ENCODE measurements at places on chromosomes 1 and 21. TPM values are rescaled to one million over a fixed set of nuclear protein-coding genes. Genes with fewer than 3 reads are reported as not detected.
A peak's percentile ranks its signal among the peaks of the same experiment; 100 is the strongest.

- no peak for DNase-seq
These were observed 11.6 kb downstream of the SDCCAG8 start for GRCh38 chr1:243267471-243267880.

GRCh38 chr1:33338048-33338439 is 17.1 kb upstream of the A3GALT2 start:
- no peak for DNase-seq

PRELP gene
- 42.0 TPM for total RNA-seq

- no peak for DNase-seq
These were observed 50.1 kb downstream of the HUNK start for GRCh38 chr21:31922881-31923280.

LRP8 gene
- 1.6 TPM for total RNA-seq

UBL4B gene
- total RNA-seq: 0.29 TPM

OR14K1 gene
- total RNA-seq: 1.0 TPM

GRCh38 chr1:172698224-172698623 is 39.3 kb downstream of the FASLG start:
- DNase-seq: no peak

TMEM52 gene
- total RNA-seq: 1.6 TPM

POLR3GL gene
- 32.8 TPM for total RNA-seq

- no peak for DNase-seq
These were observed 22.9 kb upstream of the LEFTY2 start for GRCh38 chr1:225963735-225964530.

ACTL8 gene
- total RNA-seq: not detected

- DNase-seq: no peak
These were observed 402.2 kb downstream of the SMYD3 start for GRCh38 chr1:246104927-246105326.

GRCh38 chr1:17591814-17592430 is 52.4 kb downstream of the ARHGEF10L start:
- no peak for DNase-seq

DNA sequence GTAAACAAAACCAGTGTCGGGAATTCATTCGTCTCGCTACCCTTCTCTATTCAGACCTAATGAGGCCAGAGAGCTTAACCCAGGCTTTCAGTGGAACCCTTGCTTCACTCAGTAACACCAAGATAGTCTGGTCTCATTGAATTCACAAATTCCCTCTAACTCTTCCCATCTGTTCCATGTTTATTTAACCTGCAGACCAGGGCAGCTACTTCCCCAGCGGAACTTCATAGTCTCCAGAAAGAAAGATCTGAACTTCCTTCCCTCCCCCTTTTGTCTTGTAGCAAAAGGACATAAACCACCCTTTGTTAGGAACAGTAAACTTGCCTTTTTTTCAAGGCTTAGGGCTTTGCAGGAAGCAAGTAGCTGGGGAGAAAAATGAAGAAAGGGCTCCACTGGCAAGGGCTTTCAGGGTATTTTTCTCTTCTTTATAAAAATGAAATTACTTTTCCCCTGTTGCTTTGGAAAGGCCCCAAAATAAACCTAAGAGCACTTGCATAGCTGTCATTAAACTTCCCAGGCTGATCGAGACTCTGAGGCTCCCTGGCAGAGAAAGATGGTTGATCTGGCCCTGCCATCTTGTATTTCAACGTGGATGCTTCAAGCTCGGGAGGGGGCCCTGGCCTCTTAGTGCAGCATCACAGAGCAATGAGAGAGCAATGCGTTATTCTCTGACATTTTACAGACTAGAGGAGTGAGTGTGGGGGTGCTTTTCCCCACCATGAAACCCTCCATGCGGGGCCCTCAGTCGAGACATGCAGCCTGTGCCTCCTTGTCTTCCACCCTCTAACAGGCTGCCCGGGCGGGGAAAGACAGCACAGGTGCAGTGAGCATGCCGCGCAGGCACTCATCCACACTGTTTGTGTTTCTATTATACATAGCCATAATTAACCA is 30.0 kb downstream of the MIS18A start:
- DNase-seq: no peak

HDGF gene
- 173 TPM for total RNA-seq

GRCh38 chr21:18499761-18500376 is 96.3 kb upstream of the TMPRSS15 start:
- DNase-seq: no peak

DNA sequence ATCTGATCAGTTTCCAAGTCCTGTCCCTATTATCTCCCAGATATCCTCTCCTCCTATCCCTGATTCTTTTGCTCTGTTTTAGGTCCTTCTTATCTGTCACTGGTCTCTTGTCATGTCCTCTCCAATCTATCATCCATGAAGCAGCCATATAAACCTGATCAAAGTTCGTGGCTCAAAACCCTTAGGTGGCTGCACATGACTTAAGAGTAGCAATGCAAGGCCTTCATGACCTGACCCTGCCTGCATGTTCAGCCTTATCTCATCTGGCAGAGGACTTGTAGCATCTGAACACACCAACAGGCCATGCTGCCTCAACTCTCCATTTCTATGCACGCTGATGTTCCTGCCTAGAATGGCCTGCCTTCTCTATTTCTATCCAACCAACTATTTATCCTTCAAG is 65.2 kb downstream of the NOS1AP start:
- no peak for DNase-seq

GRCh38 chr1:25098717-25099116 is 133.6 kb downstream of the SYF2 start:
- no peak for DNase-seq

METTL18 gene
- total RNA-seq: 6.9 TPM

- DNase-seq: peak; percentile 77
These were observed 140.9 kb upstream of the ARHGEF16 start for GRCh38 chr1:3313576-3313950.

GRCh38 chr1:237736372-237737029 is 154.2 kb downstream of the ZP4 start:
- DNase-seq: no peak

DNA sequence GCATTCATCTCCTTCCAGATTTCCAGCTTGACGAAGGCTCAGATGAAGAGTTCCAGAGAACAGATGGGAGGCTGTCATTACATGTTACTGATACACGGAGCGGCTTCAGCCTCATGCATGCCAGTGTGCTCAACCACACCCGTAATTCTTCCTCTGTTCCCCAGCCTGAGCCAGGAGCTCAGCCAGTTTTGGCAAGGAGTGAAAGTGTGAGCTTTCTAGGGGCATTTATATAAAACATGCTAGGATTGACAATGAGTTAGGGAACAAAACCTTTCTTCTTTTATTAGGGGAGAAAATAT is 290.4 kb upstream of the PLXNA2 start:
- no peak for DNase-seq

DNA sequence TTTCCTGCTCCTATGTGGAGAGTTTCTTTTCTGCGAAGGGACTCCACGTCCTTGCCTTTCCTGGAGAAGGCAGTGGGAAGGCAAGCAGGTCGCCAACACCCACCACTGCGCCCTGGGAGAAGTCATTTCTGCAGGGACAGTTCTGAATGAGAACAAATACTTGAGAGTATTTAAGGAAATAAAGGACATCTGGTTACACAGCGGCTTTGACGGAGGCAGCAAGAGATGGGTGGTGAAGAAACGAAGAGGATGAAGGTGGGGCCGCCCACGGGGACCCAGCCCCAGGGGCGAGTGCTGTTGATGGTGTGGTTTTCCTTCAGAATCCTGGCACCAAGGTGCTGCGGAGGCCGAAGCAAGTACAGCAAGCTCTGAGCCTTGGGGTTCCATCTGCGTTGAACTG is 75.5 kb downstream of the PSMG1 start:
- no peak for DNase-seq

DSCAM gene
- 0.44 TPM for total RNA-seq

EXOSC10 gene
- 77.7 TPM for total RNA-seq

GRCh38 chr1:225572422-225572821 is 80.5 kb downstream of the ENAH start:
- DNase-seq: no peak

DNA sequence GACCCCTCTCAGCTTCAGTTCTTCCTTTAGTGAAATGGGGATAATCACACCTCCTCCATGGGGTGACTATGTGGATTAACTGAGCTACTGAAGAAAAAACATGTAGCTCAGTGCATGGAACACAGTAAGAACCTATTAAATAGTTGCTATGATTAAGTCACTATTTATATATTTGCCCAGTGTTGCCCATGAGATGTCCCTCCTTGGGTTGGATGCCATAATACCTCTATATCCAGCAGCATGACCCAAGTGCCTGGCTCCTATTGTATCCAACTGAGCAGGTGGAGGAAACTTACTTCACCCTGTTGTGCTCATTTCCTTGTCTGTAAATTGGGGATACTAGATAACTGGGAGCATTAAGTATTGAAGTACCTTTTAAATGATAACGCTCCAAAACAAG is 47.1 kb upstream of the CYP2J2 start:
- no peak for DNase-seq
